Fibroblast of lung (primary cell): ENCODE measurements at places on chromosomes 3 and 15. TPM values are rescaled to one million over a fixed set of nuclear protein-coding genes. Genes with fewer than 3 reads are reported as not detected.
A peak's percentile ranks its signal among the peaks of the same experiment; 100 is the strongest.

The MUC20 gene
- total RNA-seq: under 0.01 and 0.66 TPM in 2 replicates

The STRIT1 gene
- total RNA-seq: not detected in 2 replicates

The PSTPIP1 gene
- total RNA-seq: 0.77 and 1.5 TPM in 2 replicates

The SOX14 gene
- not detected in 2 replicates for total RNA-seq

The GRAMD2A gene
- total RNA-seq: 0.77 and 0.83 TPM in 2 replicates

The SPTBN5 gene
- 0.26 and 0.66 TPM in 2 replicates for total RNA-seq

The RLBP1 gene
- total RNA-seq: not detected in 2 replicates

GRCh38 chr3:139934613-139935015 lies 371 bp upstream of the CLSTN2 start:
- peak; percentile 57 for DNase-seq

- peak; percentile 83 for DNase-seq
Measured at GRCh38 chr3:36525115-36525801, 145.0 kb downstream of the STAC start.

- DNase-seq: no peak
Measured at GRCh38 chr3:17119201-17120072, 234.7 kb downstream of the PLCL2 start.

DNA sequence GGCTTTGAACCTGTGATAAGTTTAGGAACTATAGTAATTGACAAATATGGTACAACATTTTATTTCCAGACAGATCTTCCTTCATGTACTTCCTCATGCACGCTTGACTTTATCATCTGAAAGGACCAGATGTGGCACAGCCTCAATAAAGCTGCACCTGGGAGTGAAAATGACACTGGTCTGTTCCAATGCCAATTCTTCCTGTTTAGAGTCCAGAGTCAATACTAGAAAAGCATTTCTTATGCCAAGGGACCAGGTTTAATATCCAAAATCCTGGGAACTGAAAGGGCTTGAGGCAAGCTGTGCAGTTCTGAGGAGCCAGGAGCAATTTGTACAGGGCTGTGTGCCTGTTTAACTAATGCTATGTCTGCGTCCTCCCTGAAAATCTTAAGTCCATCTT lies 15.3 kb downstream of the DPH6 start:
- DNase-seq: no peak

DNA sequence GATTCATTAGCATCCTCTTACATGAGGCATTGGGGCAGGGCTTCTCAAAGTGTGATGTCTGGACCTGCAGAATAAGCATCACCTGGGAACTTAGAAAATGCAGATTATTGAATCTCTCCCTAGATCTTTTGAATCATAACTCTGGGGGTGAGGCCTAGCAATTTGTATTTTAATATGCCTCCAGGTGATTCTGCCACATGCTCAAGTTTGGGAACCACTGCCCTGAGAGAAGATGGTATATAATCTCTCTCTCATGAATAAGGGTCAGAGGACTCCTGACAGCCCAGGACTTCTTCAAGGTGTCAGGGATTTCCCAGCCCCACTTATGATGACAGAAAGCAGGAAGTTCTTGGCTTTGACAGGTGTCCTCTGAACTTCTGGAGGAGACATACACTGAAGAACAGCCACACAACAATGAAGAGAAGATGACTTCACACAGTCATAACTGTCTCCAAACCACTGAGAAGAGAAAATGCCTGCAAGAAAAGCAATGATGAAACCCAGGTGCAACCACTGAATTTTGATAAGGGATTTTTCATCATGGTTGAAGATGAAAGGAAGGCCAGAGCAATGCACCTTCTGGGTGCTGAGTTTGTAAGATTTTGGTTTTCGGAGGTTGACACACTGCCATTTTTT lies 211.9 kb upstream of the MRPL3 start:
- DNase-seq: no peak

DNA sequence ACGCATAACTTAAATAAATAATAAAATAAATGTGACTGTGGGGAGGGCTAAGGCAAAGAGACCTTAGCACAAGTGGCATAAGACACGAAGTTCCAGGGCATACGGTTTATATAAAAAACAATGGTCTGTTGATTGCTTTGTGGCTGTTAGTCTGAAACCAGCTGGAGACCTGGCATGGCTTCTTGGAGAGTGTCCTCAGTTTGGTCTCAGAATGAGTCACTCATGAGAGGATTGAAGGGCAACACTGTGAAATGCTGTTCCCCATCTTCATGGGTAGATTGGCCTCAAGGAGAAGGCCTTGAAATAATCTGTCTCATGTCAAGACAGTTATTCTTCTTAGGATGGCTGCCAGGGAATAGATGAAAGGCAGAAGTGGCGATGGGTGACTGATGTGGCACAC lies 62.2 kb downstream of the SOX2 start:
- no peak for DNase-seq

GRCh38 chr3:138509586-138509985 lies 75.2 kb downstream of the ESYT3 start:
- DNase-seq: no peak

- no peak for DNase-seq
Measured at GRCh38 chr3:113743006-113743630, 2.9 kb downstream of the NAA50 start.

DNA sequence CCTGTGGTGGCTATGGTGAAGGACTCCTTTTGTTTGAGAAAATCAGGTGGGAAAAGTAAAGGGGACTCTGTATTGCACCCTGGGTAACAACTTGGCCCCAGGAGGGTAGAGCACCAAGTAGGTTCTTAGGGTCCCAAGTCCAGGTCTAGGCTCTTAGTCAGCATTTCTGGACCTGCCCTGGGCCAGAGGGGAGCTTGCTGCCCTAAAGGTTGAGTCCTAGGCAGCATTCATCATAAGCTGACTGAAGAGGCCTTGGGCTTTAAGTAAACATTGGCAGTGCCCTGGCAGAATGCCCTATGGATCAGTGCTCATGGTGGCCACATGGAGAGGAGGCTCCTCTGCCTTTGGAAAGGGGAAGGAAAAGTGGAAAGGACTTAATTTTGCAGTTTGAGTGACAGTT lies 268.5 kb upstream of the CTNNB1 start:
- DNase-seq: no peak

DNA sequence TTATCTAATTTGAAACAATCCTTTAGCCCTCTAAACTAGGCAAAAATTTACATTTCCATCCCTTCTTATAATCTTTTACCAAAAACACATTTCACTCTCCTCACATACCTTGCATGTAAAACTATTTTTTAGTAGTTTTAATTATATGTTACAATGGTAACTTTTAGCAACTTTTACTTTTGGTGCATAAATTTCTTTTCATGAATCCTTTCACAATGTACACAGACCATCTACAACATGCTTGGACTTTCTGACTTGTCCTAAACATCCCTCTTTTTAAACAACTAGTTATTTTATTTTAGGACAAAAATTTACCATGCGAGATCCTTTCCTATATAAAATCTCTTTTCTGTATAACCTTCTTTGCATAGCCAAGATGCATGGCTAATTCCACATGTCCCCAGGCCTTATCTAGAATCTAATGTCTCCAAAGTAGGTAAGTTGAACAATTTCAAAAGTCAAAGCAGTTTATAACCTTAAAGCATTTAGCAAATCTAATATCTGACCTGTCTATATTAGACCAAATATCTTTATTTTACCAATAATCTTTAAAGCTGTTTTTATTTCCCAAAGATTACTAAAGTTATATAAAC lies 14.4 kb upstream of the ALDH1L1 start:
- DNase-seq: no peak
